ENCODE measurements at places on chromosomes 5 and 9. TPM values are rescaled to one million over a fixed set of nuclear protein-coding genes. Genes with fewer than 3 reads are reported as not detected.

- DNase-seq: no peak
These were observed 20.5 kb upstream of the JAK2 start for GRCh38 chr9:4964540-4964939.

- DNase-seq: no peak
These were observed 18.6 kb downstream of the CNTFR start for GRCh38 chr9:34570809-34571480.

GRCh38 chr5:153267506-153267905 lies 223.0 kb upstream of the GRIA1 start:
- no peak for DNase-seq

Gene EMB
- total RNA-seq: not detected

- no peak for DNase-seq
These were observed 145.5 kb upstream of the POU5F2 start for GRCh38 chr5:93886917-93887361.

GRCh38 chr9:14373706-14374105 lies 59.8 kb upstream of the NFIB start:
- DNase-seq: no peak

GRCh38 chr9:38008168-38009034 lies 60.6 kb downstream of the SHB start:
- peak; percentile 79 for DNase-seq

Gene PCDHA13
- total RNA-seq: not detected

- no peak for DNase-seq
These were observed 1.1 kb upstream of the SPIN1 start for GRCh38 chr9:88387036-88387551.

- no peak for DNase-seq
These were observed 417.5 kb upstream of the MEF2C start for GRCh38 chr5:89300426-89300970.

DNA sequence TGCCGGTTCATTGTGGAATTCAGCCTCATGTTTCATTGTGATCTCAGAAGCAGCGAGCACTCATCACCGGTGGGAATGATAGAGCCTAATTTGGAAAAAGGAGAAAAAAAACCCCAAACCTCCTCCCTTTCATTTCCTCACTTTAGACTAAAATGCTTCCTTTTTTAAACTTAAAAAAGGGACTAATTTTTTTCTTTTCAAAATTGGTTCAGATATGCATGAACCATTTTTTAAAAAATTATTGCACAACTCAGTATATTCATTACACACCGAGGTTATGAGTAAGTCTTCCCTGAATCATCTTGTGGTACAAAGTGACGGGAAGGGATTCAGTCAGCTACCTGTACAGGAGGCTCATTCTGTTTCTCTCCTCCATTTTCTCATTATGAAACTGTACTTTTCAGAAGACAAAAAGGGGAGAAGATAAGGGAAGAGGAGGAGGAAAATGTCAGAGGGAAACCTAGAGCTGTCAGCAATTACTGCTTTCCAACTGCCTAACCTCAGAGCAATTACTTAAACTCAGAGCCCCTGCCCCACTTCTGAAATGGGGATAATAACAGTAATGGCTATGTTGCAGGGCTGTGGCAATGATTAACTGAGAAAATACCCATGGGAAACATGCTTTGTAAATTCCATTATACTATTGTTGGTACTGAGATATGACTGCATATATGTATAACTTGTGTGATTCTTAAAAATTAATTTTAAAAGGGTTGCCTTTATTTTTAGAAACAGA lies 24.0 kb downstream of the GALNT10 start:
- DNase-seq: no peak

DNA sequence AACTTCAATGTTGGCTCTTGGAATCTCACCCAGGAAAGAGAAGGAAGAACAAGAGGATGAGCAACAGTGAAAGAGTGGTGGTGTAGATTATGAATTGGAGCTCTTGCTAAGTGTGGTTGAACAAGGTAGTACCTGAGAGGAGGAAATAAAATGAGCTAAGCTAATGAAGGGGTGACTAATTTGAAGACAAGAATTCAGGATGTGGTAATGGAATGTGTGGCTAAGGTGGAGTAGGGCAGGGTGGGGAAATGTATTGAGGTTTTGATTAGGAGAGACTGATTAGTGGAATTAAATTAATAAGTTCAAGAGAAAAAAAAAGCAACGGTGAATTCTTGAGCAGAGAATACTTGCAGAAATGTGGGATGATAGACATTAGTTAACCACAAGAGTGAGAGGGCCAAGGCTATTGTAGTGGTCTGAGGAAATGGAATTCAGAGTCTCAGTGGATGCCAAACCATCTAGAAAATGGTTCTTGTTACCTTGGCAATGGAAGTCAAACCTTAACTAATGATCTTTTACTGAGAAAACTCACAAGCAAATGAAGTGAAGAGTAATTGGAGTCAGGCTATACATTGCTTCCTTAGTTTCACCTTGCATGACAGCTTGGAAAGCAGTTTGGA lies 648.3 kb upstream of the ZNF608 start:
- no peak for DNase-seq

Gene VAV2
- 12.2 TPM for total RNA-seq

- no peak for DNase-seq
These were observed 73.4 kb downstream of the HABP4 start for GRCh38 chr9:96523374-96523773.

All from SJSA1 (cell line).